ENCODE measurements at places on chromosomes 12 and 14. TPM values are rescaled to one million over a fixed set of nuclear protein-coding genes. Genes with fewer than 3 reads are reported as not detected.
A peak's percentile ranks its signal among the peaks of the same experiment; 100 is the strongest.

TMEM30B gene
- 22.5 TPM for total RNA-seq

- H3K4me3 ChIP-seq: peak within 1 kb of the TSS; percentile 76
- no peaks in the 10 kb centered on the region for H3K27me3 ChIP-seq
- H3K27ac ChIP-seq: peak within 1 kb of the TSS; percentile 90
- no peak for DNase-seq
Observed at GRCh38 chr12:12784911-12785814, at the start of gene APOLD1. Gene APOLD1 (plus strand): TSS chr12:12785659. CDS start chr12:12785692, 33 bp downstream.

DNA sequence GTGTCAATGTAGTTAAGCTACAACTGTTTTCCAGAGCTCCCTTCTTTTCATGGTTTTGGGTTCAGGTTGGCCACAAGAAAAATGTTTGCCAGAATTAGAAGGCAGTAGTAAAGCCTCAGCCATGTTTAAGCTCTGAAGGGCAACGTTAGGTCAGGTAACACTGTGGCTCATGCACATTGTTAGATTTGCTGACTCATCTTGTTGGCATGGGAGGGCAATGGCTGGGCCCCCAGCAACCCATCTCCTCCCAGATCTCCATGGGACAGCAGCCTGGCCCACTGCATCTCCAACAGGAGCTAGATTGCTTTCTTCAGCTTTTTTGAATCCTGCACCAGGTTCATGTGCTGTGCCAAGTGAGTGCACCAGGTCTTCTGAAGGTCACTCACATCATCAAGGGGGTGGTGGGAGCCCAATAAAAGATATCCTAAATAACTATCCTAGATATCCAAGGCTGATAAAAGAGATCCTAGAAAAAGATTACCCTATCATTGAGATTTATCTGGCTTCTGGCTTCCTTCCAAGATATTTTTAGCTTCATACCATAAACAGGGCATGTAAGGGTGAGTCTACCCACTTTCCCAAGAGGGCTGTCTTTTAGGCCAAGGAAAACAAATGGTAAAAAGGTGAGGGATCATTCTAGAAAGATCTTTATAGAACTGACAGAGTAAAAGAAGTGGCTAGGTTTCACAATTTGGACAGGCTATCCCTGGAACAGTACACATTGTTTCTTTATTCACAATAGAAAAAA, 28.9 kb downstream of the PTGER2 start:
- H3K36me3 ChIP-seq: no peaks in the 10 kb centered on the region
- no peak overlapping the region for H3K27ac ChIP-seq
- H3K4me1 ChIP-seq: no peaks in the 10 kb centered on the region
- no peak for DNase-seq
- no peaks in the 10 kb centered on the region for H3K27me3 ChIP-seq

DNA sequence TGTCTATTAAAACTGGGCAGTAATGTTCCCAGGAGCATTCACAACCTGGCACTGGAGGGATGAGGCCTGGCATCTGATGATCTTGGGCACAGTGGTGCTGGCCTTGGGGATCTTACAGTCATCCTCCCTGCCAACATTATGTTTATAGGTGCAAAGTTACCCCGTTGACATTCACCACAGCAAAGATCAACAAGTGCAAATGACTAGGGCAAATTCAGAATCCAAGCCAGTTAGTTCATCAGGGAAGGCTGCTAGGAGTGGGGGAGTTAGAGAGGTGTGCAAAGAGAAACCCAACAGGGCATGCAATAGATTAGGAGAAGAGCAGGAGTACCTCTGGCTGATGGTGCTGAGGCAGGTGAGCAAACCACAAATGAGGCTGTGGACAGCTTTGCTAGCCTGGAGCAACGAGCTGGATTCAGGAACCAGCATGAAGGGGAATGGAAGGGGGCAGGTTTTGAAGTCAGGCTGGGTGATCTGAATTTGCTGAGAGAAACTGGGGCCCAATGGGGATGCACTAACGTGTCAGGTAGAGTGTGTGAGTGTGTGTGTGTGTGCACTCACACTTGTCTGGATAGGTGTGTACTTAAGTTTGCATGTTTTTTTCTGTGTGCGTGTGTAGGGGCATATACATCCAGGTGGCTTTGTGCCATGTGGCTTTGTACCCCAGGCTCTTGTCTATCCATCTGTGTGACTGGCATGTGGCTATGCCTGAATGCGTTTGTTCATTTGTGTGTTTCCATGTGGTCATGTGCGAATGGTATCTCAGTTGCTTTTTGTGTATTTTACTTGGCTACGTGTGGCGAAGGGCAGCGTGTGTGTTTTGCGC, 1.6 kb downstream of the CISTR start:
- DNase-seq: no peak
- peaks cover 24% of the 10 kb centered on the region for H3K27me3 ChIP-seq
- H3K4me1 ChIP-seq: peaks cover 26% of the 10 kb centered on the region

- H3K27me3 ChIP-seq: no peaks in the 10 kb centered on the region
- H3K27ac ChIP-seq: no peak overlapping the region
- no peak for DNase-seq
Observed at GRCh38 chr14:79631276-79631675, 580.0 kb downstream of the DIO2 start.

DNA sequence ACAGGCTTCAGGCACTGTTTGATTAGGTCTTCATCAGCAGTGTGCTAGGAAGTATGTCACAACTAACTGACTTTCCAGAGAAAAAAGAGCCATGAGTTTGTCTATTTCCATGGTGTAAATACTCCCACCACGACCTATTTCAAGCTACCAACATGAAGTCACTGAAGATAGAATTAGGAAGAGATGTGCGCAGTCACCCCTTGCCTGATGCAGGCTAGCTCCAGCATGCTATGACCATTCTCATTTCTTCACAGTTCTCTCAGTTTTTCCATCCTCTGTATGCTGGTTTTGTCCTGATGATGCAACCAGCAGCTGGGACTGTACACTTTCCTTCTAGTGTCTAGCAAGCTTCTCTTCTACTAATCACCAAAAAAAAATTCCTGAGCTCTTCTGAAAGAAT, 191.6 kb upstream of the NUDT4 start:
- peaks cover 9% of the 10 kb centered on the region for H3K4me1 ChIP-seq
- no peak overlapping the region for H3K4me3 ChIP-seq
- no peak overlapping the region for H3K27ac ChIP-seq
- no peaks in the 10 kb centered on the region for H3K27me3 ChIP-seq

LBHD2 gene
- total RNA-seq: not detected

GRCh38 chr12:5273709-5274108, 158.2 kb upstream of the NTF3 start:
- no peak overlapping the region for H3K4me3 ChIP-seq
- H3K27me3 ChIP-seq: no peaks in the 10 kb centered on the region
- no peaks in the 10 kb centered on the region for H3K36me3 ChIP-seq
- no peaks in the 10 kb centered on the region for H3K4me1 ChIP-seq
- H3K27ac ChIP-seq: no peak overlapping the region

SVOP gene
- not detected for total RNA-seq

- no peak for DNase-seq
- no peaks in the 10 kb centered on the region for H3K4me1 ChIP-seq
- H3K27ac ChIP-seq: no peak overlapping the region
- no peaks in the 10 kb centered on the region for H3K36me3 ChIP-seq
Observed at GRCh38 chr14:52244997-52245396, 22.5 kb upstream of the PTGDR start.

YAF2 gene
- total RNA-seq: 28.0 TPM

CAPS2 gene
- total RNA-seq: 9.0 TPM

ST8SIA1 gene
- 8.5 TPM for total RNA-seq

DNA sequence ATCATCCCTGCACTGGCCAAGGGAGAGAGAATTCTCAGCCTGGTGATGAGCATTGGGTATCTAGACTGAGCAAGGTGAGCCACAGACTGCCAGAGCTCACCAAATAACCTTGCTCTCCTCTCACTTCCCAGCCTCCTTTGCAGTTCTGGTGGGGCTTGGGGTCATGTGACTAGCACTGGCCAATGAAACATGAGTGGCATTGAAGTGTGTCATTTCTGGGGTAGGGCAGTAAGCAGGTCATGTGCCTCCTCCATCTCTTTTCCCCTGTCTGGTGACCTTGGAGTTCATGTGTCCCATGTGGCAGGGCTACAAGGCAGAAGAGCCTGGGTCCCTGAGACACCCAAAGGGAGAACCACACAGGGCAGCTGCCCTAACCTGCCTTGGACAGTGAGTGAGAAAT, 3.6 kb upstream of the KRT72 start:
- no peaks in the 10 kb centered on the region for H3K4me1 ChIP-seq
- no peak overlapping the region for H3K4me3 ChIP-seq
- no peaks in the 10 kb centered on the region for H3K36me3 ChIP-seq
- no peak for DNase-seq
- H3K27me3 ChIP-seq: peaks cover 30% of the 10 kb centered on the region
- no peak overlapping the region for H3K27ac ChIP-seq

DNA sequence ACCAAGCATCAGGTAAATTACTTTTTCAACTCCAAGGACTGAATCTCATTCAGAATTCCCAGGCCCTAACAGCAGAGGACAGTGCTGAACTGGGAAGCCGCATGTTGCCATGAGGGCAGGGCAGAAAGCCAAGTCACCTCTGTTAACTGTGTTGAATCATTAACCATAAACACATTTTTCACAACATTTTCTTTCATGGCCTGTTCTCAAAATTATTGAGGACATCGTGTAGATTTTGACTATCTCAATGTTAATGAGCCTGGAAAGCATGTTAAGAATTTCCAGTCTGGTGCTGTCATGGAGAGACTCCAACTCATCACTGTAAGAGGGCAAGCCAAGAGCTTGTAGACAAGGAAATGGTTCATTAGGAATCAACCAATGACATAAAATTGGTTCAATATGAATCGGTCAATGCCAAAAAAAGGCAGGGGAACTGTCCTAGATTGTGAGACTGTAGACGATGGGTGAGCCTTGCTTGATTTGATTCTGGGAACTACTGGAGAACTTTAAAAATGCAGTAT, 33.7 kb downstream of the CPM start:
- peak; percentile 69 for DNase-seq
- peaks cover 16% of the 10 kb centered on the region for H3K4me1 ChIP-seq
- no peak overlapping the region for H3K27ac ChIP-seq
- no peak overlapping the region for H3K4me3 ChIP-seq
- no peaks in the 10 kb centered on the region for H3K27me3 ChIP-seq
- H3K36me3 ChIP-seq: no peaks in the 10 kb centered on the region

GRCh38 chr12:14774906-14775635, 28.2 kb downstream of the WBP11 start:
- H3K36me3 ChIP-seq: no peaks in the 10 kb centered on the region
- H3K4me3 ChIP-seq: peak overlapping the region; percentile 78
- H3K27ac ChIP-seq: peak overlapping the region; percentile 97
- DNase-seq: peak; percentile 81
- H3K4me1 ChIP-seq: peaks cover 19% of the 10 kb centered on the region

GRCh38 chr12:41532072-41532471, 344.0 kb downstream of the PDZRN4 start:
- no peak overlapping the region for H3K4me3 ChIP-seq
- no peak overlapping the region for H3K27ac ChIP-seq
- H3K36me3 ChIP-seq: no peaks in the 10 kb centered on the region
- no peaks in the 10 kb centered on the region for H3K4me1 ChIP-seq
- H3K27me3 ChIP-seq: no peaks in the 10 kb centered on the region
